Neuronal stem cell (in vitro differentiated cells): ENCODE measurements at places on chromosomes 6 and 20.

GRCh38 chr6:6148192-6148815 lies 141.6 kb upstream of the NRN1 start:
- no peak for DNase-seq

- DNase-seq, result no peak
Observed at GRCh38 chr6:134619789-134620188, 301.9 kb upstream of the SGK1 start.

- no peak for DNase-seq
Observed at GRCh38 chr6:78947962-78948361, 80.6 kb downstream of the IRAK1BP1 start.

DNA sequence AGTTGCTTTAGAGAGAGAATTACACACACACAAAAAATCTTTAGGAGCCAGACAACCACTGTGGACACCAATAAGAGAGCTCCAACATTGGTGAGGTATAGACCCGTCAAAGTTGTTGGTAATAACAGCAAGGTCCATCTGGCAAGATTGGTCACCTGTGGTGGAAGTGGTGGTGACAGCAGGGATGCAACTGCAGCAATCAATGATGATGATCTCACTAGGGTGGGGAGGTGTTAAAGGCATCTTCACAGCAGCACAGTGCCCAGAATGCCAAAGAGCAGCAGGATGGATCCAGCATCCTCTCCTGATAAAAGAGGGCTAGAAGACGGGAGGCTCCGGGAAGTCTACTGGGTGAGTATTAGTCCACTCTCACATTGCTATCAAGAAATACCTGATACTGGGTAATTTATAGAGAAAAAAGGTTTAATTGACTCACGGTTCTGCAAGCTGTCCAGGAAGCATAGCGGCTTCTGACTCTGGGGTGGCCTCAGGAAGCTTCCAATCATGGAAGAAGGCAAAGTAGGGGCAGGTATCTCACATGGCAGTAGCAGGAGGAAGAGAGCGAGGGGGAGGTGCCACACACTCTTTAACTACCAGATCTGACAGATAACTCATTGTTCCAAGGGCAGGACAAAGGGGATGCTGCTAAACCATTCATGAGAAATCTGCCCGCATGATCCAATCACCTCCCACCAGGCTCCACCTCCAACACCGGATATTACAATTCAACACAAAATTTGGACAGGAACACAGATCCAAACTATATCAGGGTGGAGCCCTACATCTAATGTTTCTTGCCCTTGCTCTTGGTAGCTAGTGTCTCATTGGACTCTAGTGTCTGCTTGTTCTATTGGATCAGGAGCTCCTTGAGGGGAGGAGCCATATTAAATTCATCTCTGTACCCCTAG lies 48.9 kb downstream of the KLHL31 start:
- no peak for DNase-seq

DNA sequence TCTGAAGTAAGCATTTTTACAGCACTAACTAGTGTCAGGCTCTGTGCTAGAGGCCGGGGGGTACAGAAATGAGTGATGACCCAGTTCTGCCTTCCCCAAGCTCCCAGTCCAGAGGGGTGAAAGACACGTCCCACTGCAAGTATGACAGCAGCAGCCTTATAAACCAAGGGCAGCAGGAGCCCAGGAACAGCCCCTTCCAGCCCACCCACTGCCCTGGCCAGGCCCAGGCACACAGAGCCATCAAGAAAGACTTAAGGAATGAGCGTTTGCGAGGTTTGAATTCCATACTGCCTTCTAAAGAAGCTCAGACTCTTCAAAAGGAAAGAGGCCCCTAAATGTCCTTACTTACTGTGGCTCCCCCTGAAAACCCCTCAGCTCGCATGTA lies 10.0 kb downstream of the TRERF1 start:
- peak; percentile 62 for DNase-seq

GRCh38 chr20:56595746-56596475 lies 33.2 kb upstream of the TFAP2C start:
- no peak for DNase-seq

- no peak for DNase-seq
Observed at GRCh38 chr6:112279031-112279935, 24.9 kb upstream of the LAMA4 start.
